ENCODE measurements at places on chromosomes 3 and 15. TPM values are rescaled to one million over a fixed set of nuclear protein-coding genes. Genes with fewer than 3 reads are reported as not detected.

ATR gene
- total RNA-seq: 38.6 TPM

ISLR2 gene
- total RNA-seq: 0.36 TPM

CCR4 gene
- total RNA-seq: 0.10 TPM

PLA1A gene
- not detected for total RNA-seq

TMCO5A gene
- not detected for total RNA-seq

PLSCR5 gene
- total RNA-seq: not detected

UPK1B gene
- total RNA-seq: 4.4 TPM

- no peak for DNase-seq
These were observed 82.5 kb downstream of the AGBL1 start for GRCh38 chr15:86162172-86162591.

DNA sequence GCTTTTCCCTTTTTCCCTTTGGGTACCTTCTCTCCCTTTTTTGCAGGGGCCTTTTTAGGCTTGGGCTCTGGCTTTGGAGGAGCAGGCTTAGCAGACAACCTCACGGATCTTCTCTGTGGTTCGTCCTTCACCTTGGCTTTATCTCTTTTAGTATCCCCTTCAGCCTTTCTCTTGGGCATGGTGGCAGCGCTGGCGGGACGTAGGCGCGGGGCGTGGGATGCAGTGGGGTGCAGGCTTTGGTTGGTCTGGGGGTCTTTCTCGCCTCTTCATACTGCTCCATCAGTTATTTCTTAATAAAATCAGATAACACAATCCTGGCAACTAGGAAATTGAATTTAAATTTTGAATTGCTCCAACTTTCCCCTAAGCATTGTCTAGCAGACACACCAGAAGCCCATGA is 11.3 kb upstream of the ATP1B3 start:
- no peak for DNase-seq

- no peak for DNase-seq
These were observed 13.6 kb downstream of the TMOD3 start for GRCh38 chr15:51842852-51843737.

- DNase-seq: no peak
These were observed 209.5 kb downstream of the EBLN2 start for GRCh38 chr3:73270839-73271483.

GRCh38 chr3:59953104-59953503 is 903.3 kb upstream of the CFAP20DC start:
- DNase-seq: no peak

GRCh38 chr15:28903555-28903954 is 17.8 kb downstream of the APBA2 start:
- DNase-seq: no peak

GRCh38 chr3:160982491-160982890 is 122.7 kb downstream of the B3GALNT1 start:
- no peak for DNase-seq

GRCh38 chr3:37149257-37149656 is 25.1 kb downstream of the LRRFIP2 start:
- no peak for DNase-seq

DNA sequence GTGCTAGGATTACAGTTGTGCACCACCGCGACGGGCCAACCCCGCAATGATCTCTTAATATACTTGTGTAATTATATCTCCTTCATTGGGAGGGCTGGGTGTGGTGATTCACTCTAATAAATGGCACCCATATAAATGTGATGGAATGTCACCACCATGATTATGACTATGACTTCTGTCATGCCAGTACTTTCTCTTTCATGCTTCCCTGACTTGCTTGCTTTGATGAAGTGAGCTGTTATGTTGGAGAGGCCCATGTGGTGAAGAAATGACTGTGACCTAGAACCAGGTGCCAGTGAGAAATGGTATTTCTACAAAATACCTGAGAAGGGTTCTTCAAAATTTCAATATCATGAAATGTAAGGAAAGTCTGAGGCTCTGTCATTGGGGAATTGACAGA is 24.4 kb upstream of the TP63 start:
- no peak for DNase-seq

GRCh38 chr3:182179631-182180030 is 467.9 kb downstream of the SOX2 start:
- no peak for DNase-seq

GRCh38 chr15:67632261-67632660 is 89.8 kb downstream of the MAP2K5 start:
- no peak for DNase-seq

DNA sequence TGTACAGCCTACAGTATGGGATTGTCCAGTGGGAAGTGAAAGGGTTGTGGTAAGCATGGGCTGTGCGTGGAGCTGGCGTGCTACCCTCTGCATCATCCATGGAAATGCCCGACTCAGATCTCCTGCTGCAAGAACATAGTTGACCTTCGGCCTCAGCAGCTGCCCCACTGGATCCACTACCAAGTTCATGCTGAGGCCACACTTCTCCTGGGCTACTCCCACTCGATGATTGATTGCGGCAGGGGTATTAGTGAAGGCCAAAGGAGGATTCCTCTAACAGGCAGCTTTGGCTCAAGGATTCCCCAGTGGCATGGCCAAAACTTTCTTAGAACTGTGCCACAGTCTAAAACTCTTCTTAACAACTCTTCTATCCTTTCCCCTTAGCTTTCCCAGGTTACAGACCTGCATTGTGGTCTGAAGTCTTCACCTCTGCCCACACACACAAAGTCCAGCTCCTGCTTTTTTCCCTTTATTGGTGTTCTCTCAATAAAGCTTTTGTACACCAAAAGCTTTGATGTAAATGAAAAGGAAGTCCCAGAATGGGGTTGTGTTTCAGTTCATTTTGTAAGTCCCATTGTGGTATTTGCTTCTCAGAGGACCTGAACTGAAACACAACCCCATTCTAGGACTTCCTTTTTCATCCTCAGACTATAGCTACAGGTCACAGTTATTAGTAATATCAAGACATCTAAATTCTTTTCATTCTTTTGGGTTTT is 4.9 kb upstream of the TBC1D5 start:
- DNase-seq: no peak

- DNase-seq: no peak
These were observed 1.0 kb downstream of the P3H2 start for GRCh38 chr3:190119461-190120268.

GRCh38 chr15:85380812-85381642 is 624 bp downstream of the AKAP13 start:
- no peak for DNase-seq

DNA sequence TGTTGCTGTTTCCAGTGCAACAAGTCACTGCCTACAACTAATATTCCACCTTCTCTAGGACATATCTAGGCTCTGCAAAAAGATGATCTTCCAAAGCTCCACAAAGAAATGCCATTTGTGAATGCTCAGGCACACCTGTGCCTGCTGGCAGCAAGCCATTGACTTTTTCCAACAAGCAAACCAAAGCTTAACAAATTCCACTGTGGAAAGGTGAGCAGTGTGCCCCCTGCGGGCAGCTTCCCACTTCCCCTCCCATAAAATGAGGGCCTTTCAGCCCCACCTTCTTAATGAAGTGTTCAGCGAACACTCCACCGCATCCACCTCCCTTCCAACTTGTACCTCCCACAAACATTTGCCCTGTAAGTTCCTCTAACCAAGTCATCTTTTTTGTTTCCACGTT is 157.5 kb upstream of the SLC24A5 start:
- no peak for DNase-seq

GRCh38 chr3:113223475-113224281 is 12.3 kb downstream of the BOC start:
- DNase-seq: no peak

- DNase-seq: no peak
These were observed 40.4 kb downstream of the KIF15 start for GRCh38 chr3:44802011-44802410.

DNA sequence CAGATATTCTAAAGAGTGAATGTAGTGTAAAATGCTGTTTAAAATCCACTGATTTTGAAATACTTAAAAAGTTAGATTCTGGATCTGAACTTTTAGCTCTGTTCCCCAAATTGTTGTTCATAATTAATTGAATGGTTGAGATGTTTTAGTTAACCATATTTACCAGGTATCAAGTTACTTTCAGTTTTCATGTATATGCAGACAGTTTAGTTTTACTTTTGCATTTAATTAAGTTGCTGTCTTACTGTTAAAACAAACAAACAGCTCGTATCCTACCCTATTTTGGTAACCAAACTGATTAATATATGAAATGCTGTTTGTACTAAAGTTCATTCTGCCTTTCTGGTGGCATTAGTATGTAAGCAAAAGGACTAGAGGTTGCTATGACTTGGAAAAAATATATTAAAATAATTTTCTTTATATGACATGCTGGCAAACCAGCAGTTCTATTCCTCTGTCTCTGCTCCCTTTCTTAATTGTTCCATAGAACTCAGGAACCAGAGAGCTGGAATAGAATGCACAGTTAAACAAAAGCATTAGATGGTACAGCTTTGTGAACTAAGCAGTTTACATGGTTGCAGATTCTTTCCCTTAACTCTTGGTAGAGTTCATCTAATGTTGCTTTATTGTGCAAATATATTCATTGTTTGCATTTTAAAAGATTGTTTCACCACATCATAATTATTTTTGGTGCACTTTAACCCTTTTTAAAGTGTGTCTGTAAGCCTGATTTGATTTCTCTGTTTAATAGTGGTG is 39.5 kb upstream of the SCAANT1 start:
- no peak for DNase-seq

GRCh38 chr3:192840143-192840836 is 77.4 kb downstream of the MB21D2 start:
- DNase-seq: no peak

DNA sequence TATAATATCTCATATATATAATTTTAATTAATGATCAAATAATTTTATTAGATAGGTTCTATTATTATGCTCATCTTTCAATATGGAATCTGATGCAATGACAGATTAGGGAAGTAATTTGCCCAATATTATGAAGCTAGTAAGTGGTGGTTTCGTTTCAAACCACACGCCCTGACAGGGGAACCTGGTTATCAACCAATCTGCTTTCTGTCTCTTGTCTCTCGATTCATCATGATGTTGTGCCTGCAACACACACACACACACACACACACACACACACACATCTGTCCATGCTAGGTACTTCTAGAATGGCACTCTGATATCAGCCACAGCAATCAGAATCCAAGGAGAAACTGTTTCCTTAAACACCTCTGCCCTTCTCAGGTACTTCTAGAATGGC is 128.4 kb downstream of the ZBBX start:
- no peak for DNase-seq

DNA sequence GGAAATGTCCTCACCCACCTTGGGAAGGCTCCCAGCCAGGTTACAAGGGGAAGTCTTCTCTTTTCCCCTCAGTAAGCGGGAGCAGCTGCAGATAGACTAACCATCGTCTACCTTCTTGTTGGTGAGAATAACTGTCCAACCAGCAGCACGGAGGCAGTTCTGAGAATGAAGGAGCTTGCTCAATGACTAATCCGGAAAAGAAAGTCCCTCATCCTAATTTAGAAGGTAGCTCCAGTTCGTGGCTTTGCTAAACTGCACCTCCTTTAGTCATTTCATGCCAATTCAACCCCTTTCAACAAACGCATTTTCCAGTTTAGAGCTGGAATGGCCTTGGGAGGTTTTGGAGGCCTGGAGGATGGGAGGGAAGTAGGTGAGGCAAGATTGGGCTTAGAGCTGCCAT is 527.4 kb upstream of the PROK2 start:
- DNase-seq: no peak

DNA sequence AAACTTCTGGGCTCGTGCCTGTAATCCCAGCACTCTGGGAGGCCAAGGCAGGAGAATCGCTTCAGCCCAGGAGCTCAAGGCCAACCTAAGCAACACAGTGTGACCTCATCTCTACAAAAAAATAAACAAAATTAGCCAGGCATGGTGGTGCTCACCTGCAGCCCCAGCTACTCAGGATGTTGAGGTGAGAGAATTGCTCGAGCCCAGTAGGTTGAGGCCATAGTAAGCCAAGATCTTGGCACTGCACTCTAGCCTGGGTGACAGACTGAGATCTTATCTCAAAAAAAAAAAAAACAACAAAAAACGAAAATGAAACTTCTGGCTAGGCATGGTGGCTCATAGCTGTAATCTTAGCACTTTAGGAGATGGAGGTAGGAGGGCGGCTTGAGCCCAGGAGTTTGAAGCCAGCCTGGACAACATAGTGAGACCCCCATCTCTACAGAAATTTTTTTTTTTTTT is 53.7 kb downstream of the PIK3CB start:
- DNase-seq: no peak

GRCh38 chr3:150129166-150129565 is 158.5 kb upstream of the PFN2 start:
- DNase-seq: no peak

DNA sequence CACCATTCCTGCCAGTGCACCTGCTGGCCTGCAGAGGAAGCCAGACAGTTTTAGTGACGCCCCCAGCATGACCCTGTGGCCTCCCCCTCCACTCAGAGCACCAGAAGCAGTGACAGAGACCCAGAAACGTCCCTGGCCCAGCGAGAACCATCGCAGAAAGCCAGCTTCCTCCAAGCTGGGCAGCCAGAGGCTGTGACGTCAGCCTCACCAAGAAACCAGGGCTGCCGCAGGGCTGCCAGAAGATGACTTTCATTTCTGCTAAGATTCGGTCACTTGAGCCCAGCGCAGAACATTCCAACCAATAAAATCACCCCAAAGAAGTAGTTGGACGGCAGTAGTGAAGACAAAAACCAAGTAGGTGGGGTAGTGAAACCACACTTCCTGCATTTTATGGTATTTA is 29.6 kb upstream of the RPL32 start:
- DNase-seq: no peak

- no peak for DNase-seq
These were observed 650 bp downstream of the PYGO1 start for GRCh38 chr15:55587321-55588069.

Data from Panc1 (cell line).